ENCODE measurements at places on chromosomes 11 and 22. TPM values are rescaled to one million over a fixed set of nuclear protein-coding genes. Genes with fewer than 3 reads are reported as not detected.

GRCh38 chr11:5364214-5364613 lies 12.9 kb downstream of the OR51B6 start:
- no peak for DNase-seq

GRCh38 chr11:37504060-37504611 lies 906.1 kb upstream of the RAG2 start:
- DNase-seq = peak; percentile 2

Gene DDX25
- not detected for total RNA-seq

GRCh38 chr22:46972901-46973831 lies 210.7 kb downstream of the TBC1D22A start:
- DNase-seq = no peak

- DNase-seq = no peak
Observed at GRCh38 chr11:2466069-2466801, 21.4 kb downstream of the KCNQ1 start.

- no peak for DNase-seq
Observed at GRCh38 chr22:47628477-47629272, 866.2 kb downstream of the TBC1D22A start.

Gene CHORDC1
- 48.9 TPM for total RNA-seq

Gene DLG2
- total RNA-seq = 3.8 TPM

GRCh38 chr11:86940122-86940777 lies 14.9 kb downstream of the FZD4 start:
- no peak for DNase-seq

Gene FOSL1
- total RNA-seq = 23.6 TPM

Gene IL17REL
- not detected for total RNA-seq

DNA sequence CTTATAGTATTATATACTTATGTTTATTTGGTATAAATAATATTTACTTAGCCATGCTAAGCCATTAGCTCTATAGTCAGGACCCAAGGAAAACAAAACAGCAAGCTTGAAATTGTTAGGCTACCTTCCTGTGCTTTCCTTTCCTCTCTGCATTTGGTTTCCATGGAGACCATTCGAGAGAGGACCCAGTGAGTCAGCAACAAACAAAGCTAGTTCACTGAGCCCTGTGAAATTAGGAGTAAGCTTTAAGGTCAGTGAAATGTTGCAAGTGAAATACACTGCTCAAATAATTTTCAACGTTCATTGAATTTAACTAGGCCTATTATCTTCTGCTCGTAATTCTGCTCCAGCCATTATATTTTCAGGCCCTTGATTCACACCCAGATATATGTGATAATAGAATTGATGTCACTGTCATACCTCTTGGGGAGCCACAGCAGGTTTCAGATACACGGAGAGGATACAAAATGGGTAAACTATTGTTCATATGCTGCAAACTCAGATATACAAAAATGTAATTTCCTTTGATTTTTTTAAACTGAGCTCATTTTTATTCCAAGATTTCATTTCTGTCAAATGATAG lies 9.1 kb upstream of the OR10D3 start:
- DNase-seq = peak; percentile 3

Gene INS
- total RNA-seq = not detected

- no peak for DNase-seq
Observed at GRCh38 chr11:30919389-30920152, 333.4 kb upstream of the MPPED2 start.

GRCh38 chr11:110984693-110985092 lies 260.8 kb upstream of the POU2AF2 start:
- DNase-seq = no peak

DNA sequence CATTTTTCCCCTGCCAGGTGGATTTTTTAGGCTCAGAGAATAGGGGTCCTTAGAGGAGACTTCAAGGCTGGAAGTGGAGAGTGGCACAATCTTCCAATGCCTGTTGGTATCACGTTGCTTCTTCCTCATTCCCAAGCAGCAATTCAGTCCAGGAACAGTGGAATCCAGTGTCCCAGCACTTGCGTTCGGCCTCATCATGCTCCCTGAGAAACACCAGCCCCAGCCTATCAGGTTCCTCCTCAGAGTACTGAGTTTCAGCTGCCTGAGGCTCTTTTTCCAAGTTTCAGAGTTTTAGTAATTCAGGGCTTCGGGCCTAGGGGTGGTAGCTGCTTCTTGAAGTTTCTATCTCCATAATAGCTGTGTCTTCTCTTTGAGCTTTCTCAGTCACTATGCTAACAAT lies 31.9 kb upstream of the NRGN start:
- DNase-seq = no peak

Gene PNPLA3
- total RNA-seq = 3.8 TPM

DNA sequence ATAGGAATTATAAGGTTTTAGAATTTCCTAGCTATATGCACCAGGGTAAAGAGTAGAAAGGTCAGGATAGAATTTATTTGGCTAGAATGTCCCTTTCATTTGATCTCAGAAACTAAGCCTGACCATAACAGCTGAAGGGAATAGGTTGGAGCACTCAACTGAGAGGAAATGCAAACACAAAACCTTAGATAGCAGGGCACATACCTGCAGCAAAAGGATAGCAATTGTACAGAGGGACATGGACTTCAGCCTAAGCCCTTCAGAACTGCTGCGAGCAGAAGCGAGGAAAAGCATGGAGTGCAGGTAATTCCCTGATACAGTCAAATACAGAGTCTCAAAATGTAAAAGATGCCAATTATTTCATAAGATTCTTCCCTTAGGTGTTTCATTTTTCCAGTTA lies 211.0 kb upstream of the DDI1 start:
- no peak for DNase-seq

DNA sequence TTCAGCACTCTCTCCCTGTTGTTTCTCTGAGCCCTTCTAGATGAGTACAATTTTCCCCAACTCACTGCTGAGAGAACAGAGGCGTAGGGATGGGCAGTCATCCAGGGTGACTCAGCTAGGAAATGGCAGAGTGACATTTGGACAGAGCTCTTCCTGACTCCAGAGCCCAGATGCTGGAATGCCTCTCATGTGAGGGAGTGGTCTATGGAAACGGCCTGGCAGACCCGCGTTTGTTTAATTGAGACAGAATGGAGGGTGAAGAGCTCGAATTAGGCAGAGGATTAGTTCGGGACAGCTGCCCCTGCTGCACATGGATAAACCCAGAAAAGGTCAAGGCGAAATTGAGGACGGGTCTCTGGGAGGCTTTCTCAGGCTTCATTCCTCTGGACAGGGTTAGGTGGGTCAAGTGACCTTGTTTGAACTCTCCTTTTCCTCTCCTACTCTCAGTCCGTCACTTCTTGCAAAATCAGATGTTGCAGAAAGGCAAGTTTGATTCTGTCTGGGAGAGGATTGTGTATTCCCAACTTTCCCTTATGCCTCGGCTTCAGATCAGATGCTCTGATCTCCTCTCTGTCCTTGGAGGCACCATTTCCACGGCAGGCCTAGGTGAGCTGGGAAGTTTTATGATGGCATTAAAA lies 7.6 kb upstream of the LMO2 start:
- DNase-seq = peak; percentile 33

Data from G401 (cell line).